Activated CD8-positive, alpha-beta memory T cell treated with anti-CD3 and anti-CD28 coated beads for 48 hours (primary cell): ENCODE measurements at places on chromosomes 16 and 17.
A peak's percentile ranks its signal among the peaks of the same experiment; 100 is the strongest.

- DNase-seq, result no peak
Observed at GRCh38 chr17:1957037-1957436, 68.1 kb downstream of the RTN4RL1 start.

DNA sequence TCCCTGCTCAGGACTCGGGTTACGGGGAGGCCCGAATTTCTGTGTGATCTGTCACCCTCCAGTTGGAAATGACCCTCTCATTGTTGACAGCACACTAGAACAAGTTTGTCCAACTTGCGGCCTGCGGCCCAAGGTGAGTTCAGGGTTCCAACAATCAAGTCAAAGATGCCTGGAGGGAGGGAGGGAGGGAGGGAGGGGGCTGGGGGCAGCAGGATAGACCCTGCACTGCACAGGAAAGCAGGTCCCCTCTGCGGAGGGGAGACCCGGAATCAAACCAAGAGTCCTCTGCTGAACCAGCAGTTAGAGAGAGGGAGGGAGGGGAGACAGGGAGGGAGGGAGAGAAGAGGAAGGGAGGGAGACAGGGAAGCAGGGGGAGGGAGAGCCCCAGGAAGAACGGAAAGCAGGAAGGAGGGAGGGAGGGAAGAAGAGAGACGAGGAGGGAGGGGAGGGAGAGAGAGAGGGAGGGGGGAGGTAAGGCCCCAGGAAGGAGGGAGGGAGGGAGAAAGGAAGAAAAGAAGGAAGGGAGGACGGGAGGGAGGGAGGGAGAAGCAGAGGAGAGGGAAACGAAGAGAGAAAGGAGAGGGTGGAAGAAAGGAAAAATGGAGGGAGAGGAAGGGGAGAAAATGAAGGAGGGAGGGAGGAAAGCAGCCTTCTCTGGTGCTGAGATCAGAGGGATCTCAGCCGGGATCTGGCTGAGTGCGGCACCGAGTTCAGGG, 96.7 kb upstream of the CDH5 start:
- DNase-seq, result no peak

DNA sequence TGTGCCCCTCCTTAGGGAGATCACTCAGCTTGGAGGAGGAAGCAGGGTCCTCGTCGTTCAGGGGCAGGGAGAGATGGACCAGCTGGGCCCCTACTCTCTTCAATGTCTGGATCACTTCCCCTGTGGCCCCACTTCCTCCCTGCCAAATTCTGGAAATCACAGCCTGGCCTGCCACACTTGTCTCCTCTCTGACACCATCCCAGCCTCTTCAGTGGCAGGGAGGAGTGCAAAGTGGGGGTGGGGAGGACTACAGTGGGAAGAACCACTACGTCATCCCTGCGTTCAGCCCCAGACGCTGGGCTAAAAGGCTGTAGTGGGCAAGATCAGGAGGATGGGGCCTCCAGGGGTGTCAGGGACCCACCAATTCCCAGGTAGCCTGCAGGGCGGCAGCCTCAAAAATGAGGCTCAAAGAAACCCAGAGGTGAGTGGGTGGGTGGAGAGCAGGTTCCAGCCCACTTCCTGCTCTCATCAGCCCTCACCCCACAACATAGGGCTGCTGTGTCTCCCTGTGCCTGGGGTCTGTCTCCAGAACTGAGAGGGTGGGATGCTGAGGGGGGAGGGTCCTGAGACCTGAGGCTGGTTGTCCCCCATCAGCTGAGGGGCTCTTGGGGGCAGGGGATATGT, 25.0 kb upstream of the TAC4 start:
- DNase-seq, result no peak

- DNase-seq, result no peak
Observed at GRCh38 chr16:85930301-85930700, 31.3 kb downstream of the IRF8 start.

DNA sequence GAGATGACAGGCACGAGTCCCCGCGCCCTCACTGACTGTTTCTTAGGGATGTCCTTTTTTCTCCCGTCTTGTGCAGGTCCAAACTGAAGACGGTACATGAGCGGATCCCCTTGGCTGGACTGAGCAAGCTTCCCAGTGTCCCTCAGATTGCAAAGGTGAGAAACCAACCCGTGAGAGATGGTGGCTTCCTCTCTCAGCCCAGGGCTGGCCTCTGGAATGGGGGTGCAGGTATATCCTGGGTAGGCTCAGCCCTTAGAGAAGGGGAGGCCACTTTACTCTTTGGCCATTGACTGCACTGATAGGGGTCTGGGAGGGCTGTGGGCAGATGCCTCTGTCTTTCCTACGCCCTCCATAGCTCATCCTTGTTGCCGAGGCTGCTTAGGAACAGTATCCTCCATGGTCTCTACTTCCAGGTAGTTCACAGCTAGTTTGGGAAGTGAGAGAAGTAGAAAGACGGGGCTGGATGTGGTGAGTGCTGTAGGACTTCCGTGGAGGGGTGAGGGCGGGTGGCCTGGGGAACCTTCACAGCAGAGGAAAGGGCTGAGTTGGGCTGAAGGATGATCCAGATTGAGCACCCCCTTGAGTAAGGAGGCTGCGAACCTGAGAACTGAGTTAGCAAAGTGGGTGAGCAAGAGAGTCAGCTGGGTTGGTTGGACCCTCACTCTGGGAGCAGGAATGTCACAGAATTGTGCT, 83.0 kb downstream of the OR1D5 start:
- no peak for DNase-seq

GRCh38 chr16:85665929-85666328, 22.8 kb downstream of the GINS2 start:
- no peak for DNase-seq

DNA sequence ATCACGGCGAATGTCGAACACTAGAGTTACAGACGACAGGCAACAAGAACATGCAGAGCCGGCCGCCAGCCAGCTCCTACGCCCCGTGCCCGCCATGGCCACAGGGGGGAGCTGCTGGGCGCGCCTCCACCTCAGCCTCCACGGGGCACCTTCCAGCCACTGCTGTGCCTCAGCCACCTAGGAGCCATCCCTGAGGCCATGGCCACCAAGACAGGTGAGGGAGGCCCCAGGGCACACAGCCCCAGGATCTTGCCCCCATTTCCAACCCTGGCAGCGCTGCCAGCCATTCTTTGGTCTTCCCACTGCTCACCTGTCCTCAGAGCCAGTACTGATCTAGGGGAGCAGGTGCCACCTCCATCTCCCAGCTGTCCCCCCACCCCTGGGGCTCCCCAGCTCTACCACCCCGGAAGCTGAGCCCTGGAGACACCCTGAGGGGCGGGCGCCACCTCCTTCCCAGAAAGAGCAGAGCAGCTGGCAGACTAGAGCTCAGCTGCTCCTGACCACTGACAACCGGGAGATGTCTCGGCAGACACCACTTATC, 11.8 kb downstream of the GNPTG start:
- peak; percentile 48 for DNase-seq

DNA sequence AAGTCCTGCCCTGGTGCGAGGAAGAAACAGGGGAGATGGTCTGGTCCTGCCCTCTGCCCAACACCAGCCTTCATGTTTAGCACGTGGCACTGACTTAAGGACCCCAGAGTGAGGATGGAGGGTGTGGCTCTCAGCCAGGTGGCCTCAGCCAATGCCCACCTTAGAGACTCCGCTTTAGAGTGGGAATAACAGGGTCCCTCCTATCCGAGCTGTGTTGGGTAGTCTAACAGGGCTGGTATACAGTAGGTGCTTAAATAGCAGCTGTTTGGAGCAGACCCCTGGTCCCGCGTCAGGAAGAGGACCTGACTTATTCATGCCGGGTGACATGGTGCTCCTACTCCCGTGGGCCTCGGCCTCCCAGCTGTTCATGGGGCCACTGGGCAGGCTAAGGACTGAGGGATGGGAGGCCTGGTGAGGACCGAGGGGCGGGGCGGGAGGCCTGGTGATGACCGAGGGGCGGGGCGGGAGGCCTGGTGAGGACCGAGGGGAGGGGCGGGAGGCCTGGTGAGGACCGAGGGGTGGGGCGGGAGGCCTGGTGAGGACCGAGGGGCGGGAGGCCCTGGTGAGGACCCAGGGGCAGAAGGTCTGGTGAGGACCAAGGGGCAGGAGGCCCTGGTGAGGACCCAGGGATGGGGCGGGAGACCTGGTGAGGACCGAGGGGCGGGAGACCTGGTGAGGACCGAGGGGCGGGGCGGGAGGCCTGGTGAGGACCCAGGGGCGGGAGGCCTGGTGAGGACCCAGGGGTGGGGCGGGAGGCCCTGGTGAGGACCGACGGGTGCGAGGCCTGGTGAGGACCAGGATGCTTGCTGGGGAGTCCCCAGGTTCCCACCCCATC, 7.6 kb downstream of the ZFPM1 start:
- DNase-seq, result no peak

DNA sequence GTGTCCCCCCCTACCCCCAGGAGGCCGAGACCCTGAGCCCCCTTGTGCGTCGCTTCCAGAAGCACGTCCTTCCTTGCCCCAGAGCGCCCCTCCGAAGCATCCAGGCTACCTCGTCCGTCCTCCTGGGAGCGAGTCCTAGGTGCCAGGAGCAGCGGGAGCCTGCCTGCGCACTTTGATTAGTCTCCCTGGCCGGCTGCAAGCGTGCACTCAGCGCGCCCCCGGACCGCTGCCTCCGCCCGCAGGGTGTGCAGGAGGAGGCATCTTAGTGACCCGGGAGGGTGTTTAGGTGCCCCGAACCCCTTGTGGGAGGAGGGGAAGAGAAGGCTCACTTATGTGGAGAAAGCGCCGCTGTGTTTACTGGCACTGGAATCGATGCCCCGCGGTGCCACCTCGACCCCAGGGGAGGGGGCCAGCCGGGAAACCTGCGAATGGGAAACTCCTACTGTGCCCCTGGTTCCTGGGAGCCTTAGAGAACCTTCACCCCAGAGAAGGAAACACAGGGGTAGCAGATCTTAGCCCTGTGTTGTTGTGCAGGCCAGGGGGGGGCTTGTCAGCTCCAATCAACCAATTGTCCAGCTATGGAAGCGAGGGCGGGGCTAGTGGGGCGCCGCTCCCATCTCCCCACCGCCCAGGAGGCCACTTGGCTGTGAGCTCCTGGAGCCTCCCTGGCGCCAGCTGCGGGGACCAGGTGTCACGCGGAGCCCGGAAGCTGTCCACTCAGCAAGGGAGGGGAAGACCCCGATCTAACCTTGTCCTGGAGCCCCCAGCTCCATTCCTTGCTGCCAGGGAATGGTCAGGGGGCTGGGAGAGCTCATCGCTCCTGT, 922.8 kb upstream of the EEF2KMT start:
- no peak for DNase-seq

GRCh38 chr17:49195751-49196150, 14.6 kb downstream of the GNGT2 start:
- no peak for DNase-seq

DNA sequence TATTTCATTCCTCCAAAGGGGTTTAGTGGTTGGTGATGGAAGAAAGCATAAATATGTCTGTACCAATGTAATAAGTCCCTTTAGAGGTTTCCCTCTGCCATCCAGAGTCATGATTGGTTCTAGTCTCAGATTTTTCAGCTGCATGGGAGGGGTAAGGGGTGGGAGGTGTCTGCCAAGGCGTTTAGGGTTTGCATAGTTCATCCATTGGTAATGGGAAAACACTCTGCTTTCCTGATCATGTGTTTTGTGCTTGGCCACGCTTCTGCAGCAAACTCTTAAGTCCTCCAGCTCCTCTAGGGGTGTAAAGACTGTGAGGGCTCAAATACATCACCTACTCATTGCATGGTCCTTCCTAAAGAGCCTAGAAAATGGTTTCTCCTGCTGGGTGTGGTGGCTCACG, 29.8 kb downstream of the LIG3 start:
- no peak for DNase-seq

DNA sequence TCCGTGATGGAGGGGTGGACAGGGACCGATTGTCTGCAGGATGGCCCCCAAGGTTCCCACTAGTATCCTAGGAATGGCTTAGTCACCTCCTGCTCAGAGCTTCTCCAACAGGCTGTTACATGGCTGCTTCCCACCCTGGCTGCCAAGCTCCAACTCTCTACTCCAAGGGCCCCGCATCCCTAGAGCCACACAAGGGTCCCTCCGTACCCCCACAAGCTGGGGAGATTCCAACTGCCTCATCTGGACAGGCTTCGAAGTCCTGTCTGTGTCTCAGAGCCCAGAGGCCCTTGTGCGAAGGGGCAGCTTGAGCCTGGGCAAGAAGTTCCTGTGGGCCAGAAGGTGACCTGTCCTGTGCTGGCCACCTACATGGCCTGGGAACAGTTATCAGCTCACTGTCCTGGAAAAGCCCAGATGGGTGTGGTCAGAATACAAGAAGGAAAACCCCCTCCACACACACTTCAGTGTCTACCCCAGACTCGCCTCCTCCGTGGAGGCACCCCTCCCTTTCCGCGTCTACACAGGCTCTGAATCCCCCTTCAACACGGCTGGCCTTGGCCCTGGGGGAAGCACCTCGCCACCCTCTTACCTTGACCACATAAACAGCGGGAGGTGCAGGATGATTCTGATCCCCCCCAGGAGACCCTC, 586 bp downstream of the MEAK7 start:
- no peak for DNase-seq

DNA sequence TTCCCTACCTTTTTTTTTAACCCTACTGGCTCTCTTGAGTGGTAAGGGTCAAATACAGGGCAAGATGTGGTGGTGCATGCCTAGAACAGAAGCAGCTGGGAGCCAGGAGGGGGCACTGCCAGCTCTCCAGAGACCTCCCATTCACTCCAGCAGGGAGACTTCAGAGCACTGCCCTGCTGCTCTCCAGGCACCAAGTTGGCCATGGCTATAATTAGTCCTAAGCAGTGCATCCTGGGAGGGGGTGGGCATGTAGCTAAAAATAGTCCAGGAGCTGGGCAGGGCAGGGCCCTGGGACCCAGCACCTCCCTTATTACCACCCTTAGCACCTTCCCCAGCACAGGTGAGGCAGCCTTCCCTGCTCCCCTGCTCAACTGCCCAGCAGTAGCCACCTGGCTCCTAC, 3.5 kb downstream of the CORO6 start:
- no peak for DNase-seq

GRCh38 chr17:8788998-8789397, 10.2 kb downstream of the MFSD6L start:
- DNase-seq, result no peak

DNA sequence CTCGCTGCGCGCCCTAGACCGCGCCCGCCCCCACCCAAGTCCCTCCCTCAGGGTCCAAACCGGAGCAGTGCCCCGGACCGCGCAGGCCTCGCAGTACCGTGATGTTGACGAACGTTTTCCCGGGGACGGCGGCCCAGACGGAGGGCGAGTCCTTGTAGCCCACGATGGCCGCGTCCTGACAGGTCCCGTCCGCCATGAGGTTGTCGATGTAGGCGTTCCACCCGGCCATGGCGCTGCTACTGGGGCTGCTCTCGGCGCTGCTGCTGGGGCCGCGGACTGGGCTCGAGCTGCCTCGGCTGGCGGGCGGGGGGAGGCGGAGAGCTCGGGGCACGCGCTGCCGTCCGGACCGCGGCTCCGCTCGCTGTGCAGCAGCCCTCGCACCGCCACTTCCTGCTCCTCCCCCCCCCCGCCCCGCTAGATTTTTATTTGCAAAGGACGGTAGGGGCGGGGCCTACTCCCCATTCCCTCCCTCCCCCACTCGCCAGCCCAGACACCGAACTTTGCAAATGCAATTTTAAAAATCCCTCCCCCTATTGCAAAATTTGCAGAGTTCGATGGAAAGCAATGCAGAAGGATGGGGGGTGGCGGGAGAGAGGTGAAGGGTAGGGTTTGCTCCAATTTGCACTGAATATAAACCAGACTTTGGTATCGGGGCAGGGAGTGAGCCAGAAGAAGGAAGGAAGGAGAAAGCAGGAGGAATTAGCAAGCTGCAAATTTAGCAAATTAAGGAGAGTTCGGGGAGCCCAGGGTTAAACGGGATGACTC, at the start of gene PFN1:
Gene PFN1 (minus strand): TSS at position 365 of the 765 bp plus-strand sequence. CDS start 136 bp downstream, at position 229.
- peak; percentile 69 for DNase-seq
